ENCODE measurements at places on chromosomes 1 and 21. TPM values are rescaled to one million over a fixed set of nuclear protein-coding genes. Genes with fewer than 3 reads are reported as not detected.

TDRD5 gene
- 0.52 TPM for total RNA-seq

- no peak for DNase-seq
- H3K27me3 ChIP-seq: no peaks in the 10 kb centered on the region
- H3K4me3 ChIP-seq: no peak overlapping the region
- H3K36me3 ChIP-seq: no peaks in the 10 kb centered on the region
- peaks cover 7% of the 10 kb centered on the region for H3K4me1 ChIP-seq
Measured at GRCh38 chr1:92876351-92876750, 44.5 kb downstream of the RPL5 start.

- DNase-seq: no peak
- H3K27me3 ChIP-seq: no peaks in the 10 kb centered on the region
- H3K4me3 ChIP-seq: no peak overlapping the region
- H3K4me1 ChIP-seq: no peaks in the 10 kb centered on the region
- no peaks in the 10 kb centered on the region for H3K36me3 ChIP-seq
Measured at GRCh38 chr1:165036403-165036802, 320.1 kb downstream of the LMX1A start.

HSPB7 gene
- not detected for total RNA-seq

TSPEAR gene
- total RNA-seq: 0.32 TPM

- no peak overlapping the region for H3K4me3 ChIP-seq
- no peaks in the 10 kb centered on the region for H3K4me1 ChIP-seq
- no peaks in the 10 kb centered on the region for H3K36me3 ChIP-seq
- no peaks in the 10 kb centered on the region for H3K27me3 ChIP-seq
Measured at GRCh38 chr1:37040773-37041172, 6.5 kb upstream of the GRIK3 start.

DNA sequence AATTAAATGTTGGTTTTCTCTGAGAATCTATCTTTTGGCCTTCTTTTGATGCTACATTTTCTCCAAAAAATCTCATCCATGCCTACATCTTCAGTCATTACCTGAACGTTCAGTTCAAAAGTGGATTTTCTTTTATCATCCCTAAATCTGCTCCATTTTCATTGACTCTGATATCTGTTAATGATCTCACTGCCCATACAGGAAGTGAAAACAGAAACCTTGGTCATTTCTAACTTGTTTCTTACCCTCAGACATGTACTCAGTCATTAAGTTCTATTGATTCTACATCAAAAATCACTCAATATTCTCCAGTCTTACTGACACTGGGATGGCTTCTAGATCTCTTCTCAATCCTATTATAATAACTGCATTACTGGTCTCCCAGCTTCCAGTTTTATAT is 22.7 kb downstream of the PRKACB start:
- no peaks in the 10 kb centered on the region for H3K27me3 ChIP-seq
- H3K4me1 ChIP-seq: no peaks in the 10 kb centered on the region
- H3K36me3 ChIP-seq: no peaks in the 10 kb centered on the region
- H3K27ac ChIP-seq: no peak overlapping the region

AADACL3 gene
- total RNA-seq: not detected

- no peaks in the 10 kb centered on the region for H3K27me3 ChIP-seq
- no peaks in the 10 kb centered on the region for H3K36me3 ChIP-seq
- no peak for DNase-seq
- no peak overlapping the region for H3K4me3 ChIP-seq
Measured at GRCh38 chr1:115261496-115261895, 76.6 kb downstream of the NGF start.

CD2 gene
- not detected for total RNA-seq

OPTC gene
- not detected for total RNA-seq

DNA sequence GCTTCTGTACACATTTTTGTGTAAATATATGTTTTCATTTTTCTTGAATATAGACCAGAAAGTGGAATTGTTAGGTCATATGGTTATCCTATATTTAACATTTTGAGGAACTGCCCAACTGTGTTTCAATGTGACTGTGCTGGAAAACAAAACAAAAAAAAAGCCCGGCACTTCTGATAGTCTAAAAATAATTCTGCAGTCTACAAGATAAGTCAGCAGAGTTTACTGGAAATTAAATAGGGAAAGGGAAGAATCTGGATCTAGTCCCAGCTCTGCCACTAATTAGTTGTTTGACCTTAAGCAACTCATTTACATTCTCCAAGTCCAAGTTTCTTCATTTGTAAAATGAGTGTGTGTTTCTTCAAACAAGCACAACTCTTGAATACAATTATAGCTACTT is 869.1 kb upstream of the B3GALT2 start:
- no peaks in the 10 kb centered on the region for H3K27me3 ChIP-seq
- no peak overlapping the region for H3K4me3 ChIP-seq
- no peak for DNase-seq

S100A14 gene
- 624 TPM for total RNA-seq

TOR1AIP2 gene
- 94.7 TPM for total RNA-seq

KCNAB2 gene
- 9.6 TPM for total RNA-seq

GUCA2A gene
- total RNA-seq: 28.8 TPM

- H3K36me3 ChIP-seq: no peaks in the 10 kb centered on the region
- H3K4me1 ChIP-seq: no peaks in the 10 kb centered on the region
- no peak overlapping the region for H3K4me3 ChIP-seq
- no peak overlapping the region for H3K27ac ChIP-seq
- H3K27me3 ChIP-seq: no peaks in the 10 kb centered on the region
- DNase-seq: no peak
Measured at GRCh38 chr1:206100226-206100815, 16.9 kb downstream of the AVPR1B start.

GRCh38 chr1:60280256-60280655 is 206.7 kb upstream of the C1orf87 start:
- no peaks in the 10 kb centered on the region for H3K4me1 ChIP-seq
- no peaks in the 10 kb centered on the region for H3K27me3 ChIP-seq
- H3K27ac ChIP-seq: no peak overlapping the region
- no peak overlapping the region for H3K4me3 ChIP-seq

DNA sequence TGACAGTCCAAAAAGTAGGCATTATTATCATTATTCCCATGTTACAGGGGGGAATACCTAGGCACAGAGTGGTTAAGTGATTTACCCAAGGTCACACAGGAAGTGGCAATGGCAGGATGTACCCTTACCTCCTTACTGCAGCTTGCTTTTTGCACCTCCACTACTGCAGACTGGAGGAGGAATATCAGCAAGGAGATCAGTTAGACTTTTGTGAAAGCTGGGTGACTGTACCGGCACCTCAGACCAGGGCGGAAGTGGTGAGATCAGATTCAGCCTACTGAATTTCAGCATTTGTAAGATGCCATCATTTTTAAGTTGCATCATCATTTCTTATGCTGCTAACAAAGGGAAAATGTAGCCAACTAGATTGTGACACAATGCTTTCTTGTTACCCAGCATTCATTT is 4.5 kb downstream of the ADARB1 start:
- H3K27ac ChIP-seq: no peak overlapping the region
- H3K4me3 ChIP-seq: no peak overlapping the region
- peaks cover 2% of the 10 kb centered on the region for H3K36me3 ChIP-seq
- no peak for DNase-seq
